ENCODE measurements at places on chromosomes 13 and 19. TPM values are rescaled to one million over a fixed set of nuclear protein-coding genes. Genes with fewer than 3 reads are reported as not detected.

DNA sequence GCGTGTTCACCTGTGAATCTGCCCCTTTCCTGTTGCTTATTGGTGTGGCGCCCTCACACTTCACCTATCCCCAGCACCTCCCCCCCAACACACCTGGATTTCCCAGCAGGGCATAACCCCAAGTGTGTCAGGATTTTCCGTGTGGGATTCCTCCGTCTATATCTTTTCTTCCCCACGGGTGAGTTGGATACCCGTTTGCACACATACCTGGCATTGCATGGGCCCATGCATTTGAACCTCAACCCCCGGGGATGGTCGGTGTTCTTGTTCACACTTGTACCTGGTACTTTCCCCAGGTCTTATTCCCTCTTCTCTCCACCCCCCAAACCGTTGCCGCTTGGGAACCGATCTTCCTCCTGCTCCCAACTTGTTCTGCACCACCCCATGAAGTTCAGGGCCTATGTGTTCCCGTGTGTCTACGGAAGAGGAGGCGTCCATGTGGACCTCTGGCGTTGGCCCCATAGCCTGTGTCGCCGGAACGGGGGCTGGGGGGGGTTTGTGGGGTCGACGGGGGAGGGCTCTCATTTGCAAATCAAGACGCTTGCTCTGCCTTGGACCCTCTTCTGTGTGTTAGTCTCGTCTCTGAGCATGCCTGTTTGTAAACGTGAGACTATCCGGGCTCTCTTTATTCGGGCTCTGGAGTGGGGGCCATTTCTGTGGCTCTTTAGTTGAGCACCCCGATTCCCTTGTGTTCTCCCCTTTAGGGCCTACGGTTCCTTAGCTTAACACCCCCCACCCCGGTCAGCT lies 1.7 kb downstream of the PRR12 start:
- H3K27ac ChIP-seq = peak overlapping the region; percentile 90
- peaks cover 31% of the 10 kb centered on the region for H3K4me1 ChIP-seq
- peaks cover 16% of the 10 kb centered on the region for H3K36me3 ChIP-seq
- peaks cover 5% of the 10 kb centered on the region for H3K27me3 ChIP-seq
- peak overlapping the region; percentile 90 for H3K4me3 ChIP-seq
- DNase-seq = peak; percentile 21

- H3K27me3 ChIP-seq = peaks cover 2% of the 10 kb centered on the region
- H3K4me1 ChIP-seq = no peaks in the 10 kb centered on the region
- H3K4me3 ChIP-seq = no peak overlapping the region
- H3K36me3 ChIP-seq = no peaks in the 10 kb centered on the region
- H3K27ac ChIP-seq = no peak overlapping the region
Observed at GRCh38 chr13:28864544-28864943, 44.4 kb downstream of the MTUS2 start.

DNA sequence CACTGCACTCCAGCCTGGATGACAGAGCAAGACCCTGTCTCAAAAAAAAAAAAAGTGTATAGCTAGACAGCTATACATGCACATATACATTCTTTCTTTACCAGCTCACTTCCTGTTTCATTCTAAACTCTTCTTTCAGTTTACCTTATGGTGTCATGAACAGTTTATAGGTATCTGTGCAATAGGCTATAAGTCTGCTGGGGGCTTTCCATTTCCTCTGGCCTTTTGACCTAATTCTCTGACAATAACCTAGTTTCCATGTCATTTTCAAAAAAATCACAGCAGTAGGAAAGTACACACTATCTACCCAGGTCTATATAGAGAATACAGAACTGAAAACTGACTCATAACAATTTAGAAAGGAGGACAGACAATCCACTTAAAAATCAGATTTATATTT lies 24.4 kb upstream of the URAD start:
- no peak overlapping the region for H3K27ac ChIP-seq
- peaks cover 2% of the 10 kb centered on the region for H3K4me1 ChIP-seq
- no peak overlapping the region for H3K4me3 ChIP-seq
- H3K36me3 ChIP-seq = no peaks in the 10 kb centered on the region
- no peak for DNase-seq

DNA sequence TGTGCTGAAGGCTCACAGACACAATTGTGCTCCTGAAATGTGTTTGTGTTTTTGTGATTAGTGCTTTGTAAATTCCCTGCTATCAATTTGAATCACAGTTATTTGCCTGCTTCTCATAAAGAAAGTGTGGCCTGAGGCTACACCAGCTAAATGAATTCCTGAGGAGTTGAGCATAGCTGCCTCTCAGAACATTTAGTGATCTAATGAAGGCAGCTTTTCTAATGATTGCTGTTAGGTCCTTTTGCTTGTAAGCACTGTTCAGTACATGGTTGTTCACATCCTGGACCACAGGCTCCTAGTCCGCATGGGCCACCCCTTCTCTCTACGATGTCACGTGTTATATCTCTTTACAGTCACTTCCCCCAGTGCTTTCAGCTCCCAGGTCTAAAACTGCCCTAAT lies 238.2 kb downstream of the B3GLCT start:
- no peak overlapping the region for H3K27ac ChIP-seq
- no peak overlapping the region for H3K4me3 ChIP-seq
- no peak for DNase-seq
- no peaks in the 10 kb centered on the region for H3K27me3 ChIP-seq

DNA sequence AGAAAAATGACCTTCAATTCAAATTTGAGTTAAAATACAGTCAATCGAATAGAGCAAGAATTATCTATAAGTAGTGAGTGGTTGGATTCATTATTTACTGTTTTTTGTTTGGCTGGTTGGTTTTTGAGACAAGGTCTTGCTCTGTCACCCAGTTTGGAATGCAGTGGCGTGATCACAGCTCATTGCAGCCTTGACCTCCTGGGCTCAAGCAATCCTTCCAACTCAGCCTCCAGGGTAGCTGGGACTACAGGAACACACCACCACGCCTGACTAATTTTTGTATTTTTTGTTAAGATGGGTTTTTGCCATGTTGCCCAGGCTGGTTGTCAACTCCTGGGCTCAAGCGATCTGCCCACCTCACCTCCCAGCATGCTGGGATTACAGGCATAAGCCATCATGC lies 25.0 kb downstream of the MTMR6 start:
- H3K4me3 ChIP-seq = no peak overlapping the region
- no peaks in the 10 kb centered on the region for H3K4me1 ChIP-seq
- no peak for DNase-seq
- peaks cover 41% of the 10 kb centered on the region for H3K36me3 ChIP-seq

DNA sequence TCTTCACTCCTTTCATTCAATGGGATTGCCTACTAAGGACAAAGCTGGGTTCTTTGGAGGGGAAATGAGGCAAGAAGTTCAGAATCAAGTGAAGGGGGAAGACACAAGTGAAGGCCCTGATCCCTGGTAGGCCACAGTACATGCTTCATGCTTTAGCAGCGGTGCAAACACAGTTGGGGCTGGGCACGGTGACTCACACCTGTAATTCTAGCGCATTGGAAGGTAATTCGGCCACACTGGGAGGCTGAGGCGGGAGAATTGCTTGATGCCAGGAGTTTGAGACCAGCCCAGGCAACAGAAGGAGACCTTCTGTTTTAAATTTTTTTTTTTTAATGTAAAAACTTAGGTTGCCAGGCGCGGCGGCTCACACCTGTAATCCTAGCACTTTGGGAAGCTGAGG lies 23.4 kb upstream of the GATAD2A start:
- H3K36me3 ChIP-seq = no peaks in the 10 kb centered on the region
- H3K4me1 ChIP-seq = peaks cover 9% of the 10 kb centered on the region
- H3K27me3 ChIP-seq = no peaks in the 10 kb centered on the region
- H3K4me3 ChIP-seq = no peak overlapping the region
- H3K27ac ChIP-seq = no peak overlapping the region
- DNase-seq = no peak

DNA sequence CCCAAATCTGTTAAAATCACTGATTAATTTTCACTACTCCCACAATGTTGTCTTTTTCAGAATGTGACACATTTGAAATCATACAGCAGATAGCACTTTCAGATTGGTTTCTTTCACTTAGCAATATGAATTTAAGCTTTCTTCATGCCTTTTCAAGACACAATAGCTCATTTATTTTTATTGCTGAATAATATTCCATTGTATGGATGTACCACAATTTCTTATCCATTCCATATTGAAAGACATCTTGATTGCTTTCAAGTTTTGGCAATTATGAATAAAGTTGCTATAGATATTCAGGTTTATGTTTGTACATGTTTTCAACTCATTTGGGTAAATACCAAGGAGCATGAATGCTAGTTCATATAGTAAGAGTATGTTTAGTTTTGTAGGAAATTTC lies 2635.6 kb upstream of the PCDH20 start:
- H3K4me1 ChIP-seq = no peaks in the 10 kb centered on the region
- DNase-seq = no peak
- H3K27me3 ChIP-seq = no peaks in the 10 kb centered on the region
- H3K27ac ChIP-seq = no peak overlapping the region
- no peaks in the 10 kb centered on the region for H3K36me3 ChIP-seq

- H3K4me3 ChIP-seq = no peak overlapping the region
- peaks cover 24% of the 10 kb centered on the region for H3K36me3 ChIP-seq
- peaks cover 44% of the 10 kb centered on the region for H3K4me1 ChIP-seq
- peaks cover 22% of the 10 kb centered on the region for H3K27me3 ChIP-seq
- no peak for DNase-seq
Observed at GRCh38 chr13:48570216-48570828, 37.4 kb upstream of the RCBTB2 start.

DNA sequence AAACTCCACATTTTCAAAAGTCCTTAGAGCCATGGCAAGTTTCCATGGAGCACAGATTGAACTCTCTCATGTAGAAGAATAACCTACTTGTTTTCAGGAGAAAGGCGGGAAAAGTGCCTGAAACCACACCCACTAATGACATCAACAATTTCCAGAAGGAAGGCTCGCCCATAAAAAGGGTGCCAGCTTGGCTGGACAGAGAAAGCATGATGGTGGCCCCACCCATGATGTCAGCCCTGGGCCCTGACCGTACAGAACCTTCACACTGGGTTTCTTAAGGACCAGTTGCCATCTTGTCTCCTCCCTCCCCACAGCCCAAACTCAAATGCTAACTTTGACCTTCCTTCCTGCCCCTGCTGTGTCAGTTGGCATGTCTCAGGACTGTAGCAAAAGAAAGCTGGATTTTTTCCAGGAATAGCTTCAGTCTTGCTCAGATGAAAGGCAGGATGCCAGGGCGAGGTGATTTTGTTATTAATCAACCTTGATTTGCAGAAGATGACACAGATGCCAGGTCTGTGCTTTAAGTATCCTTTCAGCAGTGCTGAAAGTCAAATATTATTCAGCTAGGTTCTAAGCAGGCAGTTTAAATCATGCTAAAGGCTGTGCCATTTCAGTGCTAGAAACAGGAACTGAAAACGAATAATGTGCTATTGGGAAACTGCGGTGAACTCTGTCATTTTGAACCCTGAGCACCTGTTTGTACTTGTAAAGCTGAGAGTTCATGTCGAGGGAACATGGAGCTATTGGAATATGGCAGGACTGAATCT lies 89.5 kb upstream of the RFC3 start:
- no peak overlapping the region for H3K27ac ChIP-seq
- H3K27me3 ChIP-seq = no peaks in the 10 kb centered on the region
- no peaks in the 10 kb centered on the region for H3K36me3 ChIP-seq
- H3K4me3 ChIP-seq = no peak overlapping the region
- H3K4me1 ChIP-seq = peaks cover 4% of the 10 kb centered on the region

- no peaks in the 10 kb centered on the region for H3K27me3 ChIP-seq
- H3K4me1 ChIP-seq = peaks cover 9% of the 10 kb centered on the region
- DNase-seq = no peak
Observed at GRCh38 chr13:27605099-27605498, 15.2 kb downstream of the LNX2 start.

- H3K27ac ChIP-seq = no peak overlapping the region
- H3K36me3 ChIP-seq = no peaks in the 10 kb centered on the region
- H3K4me1 ChIP-seq = peaks cover 4% of the 10 kb centered on the region
- DNase-seq = no peak
Observed at GRCh38 chr19:13652810-13653590, 111.3 kb upstream of the MRI1 start.

DNA sequence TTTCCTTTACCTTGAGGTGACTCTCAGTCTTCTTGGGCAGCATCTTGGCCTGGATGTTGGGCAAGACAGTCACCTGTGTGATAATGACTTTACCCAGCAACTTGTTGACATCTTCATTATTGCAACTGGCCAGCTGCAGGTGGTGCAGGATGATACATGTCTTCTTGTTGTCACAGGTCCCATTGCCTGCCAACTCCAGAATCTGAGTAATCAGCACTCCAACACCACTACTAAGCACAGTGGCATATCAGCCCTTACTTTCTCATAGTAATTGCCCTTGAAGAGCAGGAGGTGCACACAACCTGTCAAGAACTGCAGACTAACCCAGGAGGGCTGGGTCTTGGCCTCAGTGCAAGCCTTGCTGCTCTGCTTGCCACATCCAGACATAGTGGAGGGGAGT lies 57.8 kb downstream of the CCNA1 start:
- peaks cover 3% of the 10 kb centered on the region for H3K27me3 ChIP-seq
- DNase-seq = no peak

GRCh38 chr19:35317464-35318043 lies 11.4 kb upstream of the CD22 start:
- peaks cover 14% of the 10 kb centered on the region for H3K27me3 ChIP-seq
- peaks cover 5% of the 10 kb centered on the region for H3K4me1 ChIP-seq

GRCh38 chr13:38785042-38785441 lies 98.2 kb downstream of the FREM2 start:
- no peaks in the 10 kb centered on the region for H3K4me1 ChIP-seq
- H3K27ac ChIP-seq = no peak overlapping the region
- H3K36me3 ChIP-seq = no peaks in the 10 kb centered on the region

- H3K4me3 ChIP-seq = peak overlapping the region; percentile 56
- H3K36me3 ChIP-seq = no peaks in the 10 kb centered on the region
- no peak overlapping the region for H3K27ac ChIP-seq
Observed at GRCh38 chr19:45676851-45677263, 8.8 kb downstream of the GIPR start.

DNA sequence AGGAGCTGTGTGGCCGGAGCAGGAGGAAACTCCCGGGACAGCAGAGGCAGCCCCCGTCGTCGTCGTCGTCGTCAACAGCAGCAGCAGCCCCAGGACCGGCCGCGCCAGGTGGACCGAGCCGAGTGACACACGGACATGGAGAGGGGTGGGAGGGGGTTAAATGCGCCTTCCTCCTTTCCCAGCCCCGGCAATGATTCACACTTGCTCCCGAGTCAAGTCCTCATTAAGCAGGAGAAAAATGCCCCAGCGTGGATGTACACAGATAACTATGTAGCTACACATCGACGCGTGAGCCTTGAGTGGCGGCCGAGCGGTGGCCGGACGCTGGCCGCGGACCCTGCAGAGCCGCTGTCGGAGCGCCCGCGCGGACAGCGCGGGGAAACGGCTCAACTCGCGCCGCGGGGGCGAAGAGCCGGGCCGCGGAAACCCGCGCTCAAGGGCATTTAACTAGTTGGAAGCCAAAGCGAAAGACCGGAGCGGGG lies 645 bp downstream of the UBL3 start:
- H3K4me1 ChIP-seq = peaks cover 41% of the 10 kb centered on the region
- H3K4me3 ChIP-seq = peak overlapping the region; percentile 83
- H3K27me3 ChIP-seq = no peaks in the 10 kb centered on the region
- peak overlapping the region; percentile 91 for H3K27ac ChIP-seq

- no peaks in the 10 kb centered on the region for H3K36me3 ChIP-seq
- no peaks in the 10 kb centered on the region for H3K27me3 ChIP-seq
- no peak overlapping the region for H3K27ac ChIP-seq
- H3K4me3 ChIP-seq = no peak overlapping the region
- DNase-seq = no peak
Observed at GRCh38 chr13:51771418-51772104, 32.4 kb downstream of the DHRS12 start.

ATP8B3 gene
- 22.2 TPM for total RNA-seq

TMPRSS9 gene
- total RNA-seq = not detected

HIPK4 gene
- not detected for total RNA-seq

SIGLEC6 gene
- total RNA-seq = 0.29 TPM

ZNF431 gene
- 25.8 TPM for total RNA-seq

CGB1 gene
- not detected for total RNA-seq

OR4F17 gene
- not detected for total RNA-seq

KRTDAP gene
- total RNA-seq = not detected

IGFLR1 gene
- 54.6 TPM for total RNA-seq

CD37 gene
- 352 TPM for total RNA-seq

TMEM238 gene
- 20.6 TPM for total RNA-seq
